Astrocyte of the spinal cord (primary cell): ENCODE measurements at places on chromosomes 7 and 10.

- no peak for DNase-seq
Observed at GRCh38 chr10:132785723-132786475, at the start of gene NKX6-2. Gene NKX6-2 (minus strand): TSS chr10:132786147. CDS start chr10:132785948, 199 bp downstream.

DNA sequence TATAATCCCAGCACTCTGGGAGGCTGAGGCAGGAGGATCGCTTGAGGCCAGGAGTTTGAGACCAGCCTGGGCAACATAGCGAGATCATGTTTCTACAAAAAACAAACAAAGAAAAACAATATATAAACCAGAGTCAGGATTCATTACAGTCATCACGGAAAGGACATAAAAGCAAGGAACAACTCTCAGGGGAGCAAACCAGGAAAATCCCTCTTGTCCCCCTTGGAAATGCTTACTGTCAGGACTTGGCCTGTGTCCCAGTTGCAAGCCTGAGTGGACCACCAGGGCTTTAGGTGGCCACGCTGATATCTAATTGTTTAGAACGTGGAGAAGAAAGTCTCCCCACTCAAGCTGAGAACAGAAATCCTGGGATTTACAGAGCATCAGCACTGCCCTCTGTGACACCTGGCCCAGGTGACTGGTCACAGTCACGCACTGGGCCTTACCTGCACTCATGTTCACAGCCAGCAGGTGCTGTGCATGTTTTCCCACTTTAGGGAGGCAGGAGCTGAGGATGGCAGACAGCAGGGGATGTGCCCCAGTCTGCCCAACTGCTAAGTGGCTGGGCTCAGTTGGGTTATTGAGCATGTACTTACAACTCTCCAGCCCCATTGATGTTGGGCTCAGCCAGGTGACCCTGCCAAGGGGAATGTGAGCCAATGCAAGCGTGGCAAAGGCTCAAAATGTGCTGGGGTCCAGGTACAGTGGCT lies 60.9 kb downstream of the TMEM130 start:
- DNase-seq: no peak

DNA sequence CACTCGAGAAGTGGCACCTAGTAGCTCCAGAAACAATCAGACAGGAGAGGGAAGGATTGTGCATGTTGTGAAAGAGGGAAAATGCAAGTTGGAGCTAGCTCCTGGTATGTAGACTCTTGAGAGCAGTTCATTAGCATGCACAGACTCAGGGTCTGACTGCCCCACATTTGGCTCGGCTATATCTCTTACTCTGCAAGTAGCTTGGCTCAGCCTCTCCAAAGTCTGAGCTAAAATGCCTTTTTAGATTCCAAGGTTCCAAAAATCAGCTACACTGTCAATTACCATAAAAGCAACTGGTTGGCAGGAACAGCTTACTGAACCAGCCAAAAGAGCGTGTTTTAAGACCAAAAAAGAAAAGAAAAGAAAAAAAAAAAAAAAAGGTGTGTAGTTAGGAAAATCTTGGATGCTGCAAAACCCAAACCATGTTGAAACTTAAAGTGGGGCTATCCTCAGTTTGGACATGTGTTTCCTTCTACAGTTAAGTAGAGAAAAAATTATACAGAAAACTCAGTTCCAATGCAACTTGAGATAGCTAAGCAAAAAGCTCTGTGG lies 65.5 kb downstream of the MKX start:
- DNase-seq: no peak

- DNase-seq: no peak
Observed at GRCh38 chr10:96411716-96412320, 53.0 kb upstream of the OPALIN start.

GRCh38 chr10:86437447-86437846 lies 70.9 kb upstream of the GRID1 start:
- DNase-seq: no peak
